T-helper 17 cell (primary cell): ENCODE measurements at places on chromosomes 7 and 10. TPM values are rescaled to one million over a fixed set of nuclear protein-coding genes. Genes with fewer than 3 reads are reported as not detected.

DNA sequence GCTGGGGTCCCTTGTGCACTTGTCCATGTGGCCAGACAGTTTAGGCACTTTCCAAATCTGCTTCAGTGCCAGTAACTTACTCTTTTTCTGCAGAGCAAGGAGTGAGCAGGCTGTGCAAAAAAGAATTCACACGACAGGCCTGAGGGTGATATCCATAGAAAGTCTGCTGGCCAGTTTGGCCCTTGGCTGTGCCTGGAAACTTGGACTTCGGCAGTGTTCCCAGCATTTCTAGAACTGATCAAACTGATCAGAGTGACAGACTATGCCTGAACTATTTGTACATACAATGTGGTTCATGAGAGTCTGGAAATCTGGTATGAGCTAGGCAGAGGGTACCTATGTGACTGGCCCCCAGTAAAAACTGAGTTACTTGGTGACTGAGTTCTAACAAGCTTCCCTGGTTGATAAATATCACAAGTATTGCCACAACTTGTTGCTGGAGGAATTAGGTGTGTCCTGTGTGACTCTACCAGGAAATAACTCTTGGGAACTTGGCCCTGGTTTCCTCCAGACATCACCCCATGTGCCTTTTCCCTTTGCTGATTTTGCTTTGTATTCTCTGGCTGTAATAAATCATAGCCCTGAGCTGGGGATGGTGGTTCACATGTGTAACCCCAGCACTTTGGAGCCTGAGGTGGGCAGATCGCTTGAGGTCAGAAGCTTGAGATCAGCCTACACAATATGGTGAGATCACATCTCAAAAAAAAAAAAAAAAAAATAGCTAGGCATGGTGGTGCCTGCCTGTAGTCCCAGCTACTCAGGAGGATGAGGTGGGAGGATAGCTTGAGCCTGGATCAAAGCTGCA, 3.3 kb upstream of the DENND10 start:
- no peak for DNase-seq

SAP25 gene
- 33.1 TPM for total RNA-seq

TMEM139 gene
- 0.86 TPM for total RNA-seq

PRKRIP1 gene
- 38.0 TPM for total RNA-seq
